ENCODE measurements at places on chromosomes 6 and 20.
A peak's percentile ranks its signal among the peaks of the same experiment; 100 is the strongest.

DNA sequence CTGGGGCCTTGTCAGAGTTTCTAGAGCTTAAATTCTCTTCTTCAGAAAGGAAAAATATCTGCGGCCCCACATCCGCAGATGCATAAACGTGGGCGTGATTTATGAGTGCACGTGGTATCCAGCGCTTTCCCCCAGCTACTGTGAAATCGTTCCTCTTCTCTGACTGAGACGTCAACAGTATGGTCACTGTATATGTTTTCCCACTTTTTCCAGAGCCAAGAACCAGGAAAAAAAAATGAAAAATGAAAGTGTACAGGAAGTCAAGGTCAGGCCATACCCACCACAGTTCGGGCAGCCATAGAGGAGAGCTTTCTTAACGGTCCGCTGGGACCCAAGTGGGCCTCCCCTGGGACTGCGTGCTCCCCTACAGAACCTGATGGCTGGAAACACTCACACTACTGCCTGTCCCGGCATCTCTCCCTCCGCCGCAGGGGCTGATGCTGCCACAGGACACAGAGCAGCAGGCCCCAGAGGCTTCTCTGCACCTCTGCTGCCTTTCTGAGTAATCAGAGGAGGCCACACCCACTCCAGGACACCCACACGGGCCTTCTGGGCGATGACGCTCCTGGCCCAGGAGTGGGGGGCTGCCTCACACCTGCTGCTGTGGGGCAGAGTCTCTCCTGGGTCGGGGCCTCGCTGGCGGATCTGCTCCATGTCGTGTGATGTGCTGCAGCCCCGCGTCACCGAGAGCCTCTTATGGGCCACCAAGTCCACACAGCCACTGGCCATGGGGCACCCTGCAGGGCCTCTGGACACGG lies 16.4 kb upstream of the STX16 start:
- no peak for DNase-seq

GRCh38 chr6:29887819-29888776 lies 54.2 kb upstream of the HLA-A start:
- DNase-seq, result peak; percentile 70

DNA sequence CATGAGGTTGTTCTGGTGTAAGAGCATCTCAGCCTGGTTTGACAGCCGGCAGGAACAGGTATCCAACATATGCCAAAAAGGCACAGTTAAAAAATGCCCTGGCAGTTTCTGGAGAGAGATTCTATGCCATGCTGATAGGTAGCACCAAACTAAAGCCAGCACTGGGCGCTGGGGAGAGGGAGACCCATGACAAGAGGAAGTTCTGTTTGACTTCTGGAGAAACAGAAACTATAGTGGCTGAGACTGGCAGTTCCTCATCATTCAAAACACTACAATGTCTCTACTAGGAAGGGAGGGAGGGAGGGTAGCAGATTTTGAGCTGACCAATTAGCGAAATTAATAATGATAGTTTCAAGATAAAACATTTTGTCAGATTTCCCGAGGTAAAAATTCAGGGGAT lies 174.1 kb downstream of the ADAT2 start:
- peak; percentile 7 for DNase-seq

DNA sequence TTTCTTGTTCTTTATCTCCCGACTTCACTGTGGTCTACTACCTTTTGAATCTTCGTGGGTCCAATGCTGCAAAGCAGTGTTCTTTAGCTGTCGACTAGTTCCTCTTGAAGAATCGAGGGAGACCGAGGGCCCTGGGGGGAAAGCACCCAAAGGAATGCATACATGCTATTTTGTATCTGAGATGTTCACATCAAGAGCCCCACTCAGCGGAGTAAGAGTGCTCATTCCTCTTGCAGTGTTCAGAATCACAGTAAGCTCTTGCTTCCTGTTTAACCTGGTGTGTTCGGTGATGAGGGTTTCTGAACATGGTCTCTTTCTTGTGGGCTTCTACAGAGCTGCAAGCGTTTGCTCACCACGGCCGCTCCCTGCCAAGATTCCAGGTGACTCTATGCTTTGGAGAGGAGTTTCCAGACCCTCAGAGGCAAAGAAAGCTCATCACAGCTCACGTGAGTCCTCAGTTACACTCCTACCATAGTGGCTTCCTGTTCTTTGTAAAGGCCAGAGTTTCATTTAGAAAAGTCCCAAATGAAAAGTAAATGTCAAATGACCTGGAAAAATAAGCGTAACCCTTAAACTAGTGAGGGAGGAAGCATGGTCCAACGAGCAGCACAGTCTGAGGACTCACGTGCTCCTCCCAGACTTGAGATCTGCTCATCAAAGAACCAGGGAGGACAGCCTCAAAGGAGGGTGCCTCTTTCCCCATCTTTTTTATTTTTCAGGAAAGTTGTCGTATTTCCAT lies 13.3 kb downstream of the IRF4 start:
- DNase-seq, result no peak

GRCh38 chr20:63064745-63065711 lies 58.3 kb upstream of the BHLHE23 start:
- no peak for DNase-seq

GRCh38 chr6:55964136-55964535 lies 88.7 kb upstream of the BMP5 start:
- no peak for DNase-seq

DNA sequence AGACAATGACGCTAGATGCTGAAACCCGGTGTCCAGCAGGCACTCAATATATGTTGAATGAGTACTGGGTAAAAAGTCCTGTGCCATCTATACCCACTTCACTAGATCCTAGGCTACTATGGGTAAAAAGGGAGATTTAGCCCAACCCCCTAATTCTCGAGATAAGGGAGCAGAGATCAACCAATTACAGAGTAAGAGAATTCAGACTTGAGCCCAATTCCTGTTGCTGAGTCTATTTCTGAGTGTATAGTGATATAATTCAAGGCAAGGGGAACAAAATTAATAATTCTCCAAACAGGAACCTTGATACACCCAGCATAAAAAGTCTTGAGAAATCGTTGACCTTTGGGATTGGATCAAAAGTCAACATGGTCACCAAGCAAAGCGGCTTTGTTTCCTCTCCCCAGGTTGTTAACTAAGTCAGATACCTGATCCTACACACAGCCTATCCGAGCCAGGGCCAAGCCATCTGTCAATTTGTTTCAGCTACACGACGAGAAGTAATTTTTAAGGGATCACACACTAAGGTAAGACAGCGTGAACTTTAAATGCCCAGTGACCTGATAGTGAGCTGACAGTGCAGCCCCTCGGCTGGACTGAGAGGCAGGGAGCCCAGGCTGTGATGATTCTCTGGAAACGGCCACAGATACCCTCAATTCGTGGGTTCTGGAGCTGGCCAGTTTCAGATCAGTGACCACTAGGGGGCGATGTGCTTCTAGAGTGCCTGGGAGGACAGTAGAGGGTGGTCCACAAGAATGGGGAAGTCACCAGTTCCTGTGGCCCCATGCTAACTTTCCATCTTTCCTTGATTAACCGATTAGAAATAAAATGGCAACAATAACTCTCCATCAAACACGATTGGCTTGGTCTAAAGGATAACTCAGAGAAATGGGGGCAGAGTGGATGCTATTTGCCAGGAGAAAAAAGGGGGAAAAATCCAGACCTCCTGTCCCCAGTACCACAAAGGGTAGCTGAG lies 46.2 kb downstream of the SLC22A23 start:
- peak; percentile 25 for DNase-seq

- no peak for DNase-seq
Observed at GRCh38 chr20:7770578-7770977, 169.7 kb downstream of the HAO1 start.

DNA sequence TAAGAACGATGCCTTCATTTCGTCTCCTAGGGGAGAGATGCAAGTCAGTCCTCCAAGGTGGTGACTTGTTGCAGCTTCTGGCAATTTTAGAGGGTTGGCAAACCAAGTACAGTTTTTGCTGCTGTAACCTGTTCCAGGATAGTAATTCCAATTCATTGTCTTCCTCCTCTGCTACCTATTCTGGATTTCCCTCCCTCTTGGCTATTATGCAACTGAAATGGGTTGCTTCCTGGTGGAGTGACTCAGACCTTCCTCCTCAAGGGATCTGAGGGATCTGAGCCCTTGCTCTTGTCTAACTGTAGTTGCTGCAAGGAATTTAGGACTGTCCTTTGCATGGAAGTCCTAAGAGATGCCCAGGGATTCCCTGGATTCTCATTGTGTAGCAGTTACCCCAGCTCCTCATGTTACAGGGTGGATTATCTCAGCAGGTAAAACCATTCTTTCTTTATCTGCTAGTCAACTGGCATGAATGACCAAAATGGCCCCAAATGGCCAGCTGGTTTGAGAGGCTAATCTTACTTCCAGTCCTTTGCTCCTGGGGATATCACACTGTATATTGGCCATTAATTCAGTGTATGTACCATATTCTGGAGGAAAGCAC lies 17.6 kb upstream of the ELMO2 start:
- DNase-seq, result peak; percentile 34

DNA sequence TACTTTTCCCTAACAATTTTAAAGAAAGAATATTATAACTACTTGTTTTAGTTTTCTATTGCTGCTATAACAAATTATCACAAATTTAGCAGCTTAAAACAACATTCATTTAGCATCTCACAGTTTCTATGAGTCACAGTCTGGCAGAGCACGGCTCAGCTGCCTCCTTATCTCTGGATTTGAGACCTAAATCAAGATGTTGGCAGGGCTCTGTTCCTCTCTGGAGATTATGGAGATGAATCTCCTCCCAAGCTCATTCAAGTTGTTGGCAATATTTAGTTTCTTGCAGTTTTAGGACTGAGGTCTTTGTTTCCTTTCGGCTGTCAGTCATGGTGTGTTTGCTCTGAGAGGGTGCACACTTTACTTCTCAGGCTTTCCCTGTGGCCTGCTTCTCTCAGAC lies 1065.8 kb upstream of the EYS start:
- DNase-seq, result no peak

DNA sequence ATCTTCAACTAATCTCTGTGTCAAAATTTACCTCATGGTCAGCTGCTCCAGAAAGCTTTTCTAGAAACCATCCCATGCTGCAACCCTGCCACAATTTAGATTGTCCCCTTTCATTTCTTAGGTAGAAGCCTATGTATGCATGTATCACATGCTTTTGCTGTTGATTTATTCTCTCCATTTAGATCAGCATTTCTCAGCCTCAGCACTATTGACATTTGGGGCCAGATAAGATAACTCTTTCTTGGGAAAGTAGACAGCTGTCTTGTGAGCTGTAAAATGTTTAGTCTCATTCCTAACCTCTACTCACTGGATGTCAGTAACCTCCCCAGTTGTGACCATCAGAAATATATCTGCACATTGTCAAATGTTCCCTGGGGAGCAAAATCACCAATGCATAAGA lies 99.0 kb downstream of the PLCB1 start:
- DNase-seq, result no peak

GRCh38 chr6:108407904-108408827 lies 113.3 kb downstream of the AFG1L start:
- DNase-seq, result no peak

DNA sequence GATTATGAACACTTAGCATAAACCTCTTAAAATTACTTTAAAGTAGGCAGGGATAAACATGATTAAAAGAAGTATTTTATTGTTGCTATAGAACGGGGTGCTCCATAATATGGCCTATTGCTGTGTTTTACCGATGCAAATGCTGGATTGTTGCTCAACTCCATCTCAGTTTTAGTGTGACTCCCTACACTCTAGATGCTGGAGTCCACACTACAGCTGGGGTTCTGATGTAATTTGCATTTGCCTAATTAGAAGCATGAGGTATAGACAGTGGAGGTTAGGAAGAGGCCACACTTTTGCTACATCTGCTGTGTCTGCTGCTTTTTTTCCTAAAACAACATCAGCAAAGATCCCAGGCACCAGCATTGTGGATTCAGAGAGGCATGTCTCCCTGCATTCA lies 6.7 kb upstream of the HMGN3 start:
- no peak for DNase-seq

GRCh38 chr6:145887969-145888368 lies 73.4 kb upstream of the FBXO30 start:
- DNase-seq, result peak; percentile 7

DNA sequence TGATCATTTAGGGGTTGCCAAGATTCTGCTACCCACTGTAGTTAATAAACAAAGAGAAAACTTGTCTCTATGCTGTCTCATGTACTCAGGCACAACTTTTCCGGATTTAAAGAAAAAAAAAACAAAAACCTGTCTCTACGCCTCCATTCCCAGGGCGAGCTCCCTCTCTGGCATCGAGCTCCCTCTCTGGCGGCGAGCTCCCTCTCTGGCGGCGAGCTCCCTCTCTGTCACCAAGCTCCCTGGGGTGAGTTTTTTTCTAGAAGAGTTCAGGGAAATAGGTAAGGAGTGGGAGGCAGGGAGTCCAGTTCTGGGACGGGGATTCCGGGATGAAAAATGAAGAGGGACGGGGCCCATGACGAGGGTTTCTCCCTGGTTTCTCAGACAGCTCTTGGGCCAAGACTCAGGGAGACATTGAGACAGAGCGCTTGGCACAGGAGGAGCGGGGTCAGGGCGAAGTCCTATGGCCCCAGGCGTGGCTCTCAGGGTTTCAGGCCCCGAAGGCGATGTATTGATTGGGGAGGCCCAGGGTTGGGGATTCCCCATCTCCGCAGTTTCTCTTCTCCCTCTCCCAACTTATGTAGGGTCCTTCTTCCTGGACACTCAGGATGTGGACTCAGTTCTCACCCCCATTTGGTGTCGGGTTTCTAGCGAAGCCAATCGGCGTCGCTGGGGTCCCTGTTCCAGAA lies 16.5 kb upstream of the HLA-A start:
- DNase-seq, result peak; percentile 30

- peak; percentile 53 for DNase-seq
Observed at GRCh38 chr6:45422503-45423110, 44.9 kb upstream of the SUPT3H start.

GRCh38 chr20:57779401-57780003 lies 69.7 kb upstream of the PMEPA1 start:
- no peak for DNase-seq

DNA sequence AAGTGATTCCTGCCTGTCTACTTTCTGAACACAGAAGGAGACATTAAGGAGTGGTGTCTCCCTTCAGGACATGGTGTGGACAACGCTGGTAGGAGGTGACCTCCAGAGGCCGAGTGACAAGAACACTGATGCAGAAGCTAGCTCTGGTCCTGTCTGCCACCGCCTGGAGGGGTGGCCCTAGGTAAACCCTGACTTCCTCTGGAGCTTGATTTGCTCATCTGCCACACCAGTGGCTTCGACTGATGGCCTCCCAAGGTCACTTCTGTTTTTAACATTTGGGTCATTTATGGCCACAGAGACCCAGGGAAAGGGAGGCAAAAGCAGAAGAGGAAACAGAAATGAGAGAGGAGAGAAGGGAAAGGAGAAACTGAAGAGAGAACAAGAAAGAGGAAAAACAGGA lies 49.4 kb upstream of the SLC22A23 start:
- no peak for DNase-seq

GRCh38 chr20:46985250-46985649 lies 90.6 kb downstream of the EYA2 start:
- no peak for DNase-seq
